NCI-H1105 (cell line): ENCODE measurements at places on chromosomes 3 and 15.

DNA sequence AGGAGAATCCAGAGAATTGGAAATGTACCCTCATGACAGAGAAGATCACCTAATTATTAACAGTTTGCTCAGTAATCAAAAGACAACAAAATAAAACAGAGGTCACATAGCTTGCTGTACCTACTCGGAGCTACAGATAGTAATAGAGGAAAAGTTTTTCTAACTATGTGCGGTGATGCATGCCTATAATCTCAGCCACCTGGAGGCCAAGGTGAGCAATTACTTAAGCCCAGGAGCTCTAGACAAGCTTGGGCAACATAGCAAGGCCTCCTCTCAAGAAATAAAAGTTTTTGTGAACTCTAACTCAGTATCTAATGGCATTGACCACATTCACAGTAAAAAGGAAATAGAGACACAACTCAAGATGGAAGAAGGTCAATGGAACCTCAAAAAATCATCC, 243.6 kb downstream of the ATP8B4 start:
- no peak for DNase-seq

DNA sequence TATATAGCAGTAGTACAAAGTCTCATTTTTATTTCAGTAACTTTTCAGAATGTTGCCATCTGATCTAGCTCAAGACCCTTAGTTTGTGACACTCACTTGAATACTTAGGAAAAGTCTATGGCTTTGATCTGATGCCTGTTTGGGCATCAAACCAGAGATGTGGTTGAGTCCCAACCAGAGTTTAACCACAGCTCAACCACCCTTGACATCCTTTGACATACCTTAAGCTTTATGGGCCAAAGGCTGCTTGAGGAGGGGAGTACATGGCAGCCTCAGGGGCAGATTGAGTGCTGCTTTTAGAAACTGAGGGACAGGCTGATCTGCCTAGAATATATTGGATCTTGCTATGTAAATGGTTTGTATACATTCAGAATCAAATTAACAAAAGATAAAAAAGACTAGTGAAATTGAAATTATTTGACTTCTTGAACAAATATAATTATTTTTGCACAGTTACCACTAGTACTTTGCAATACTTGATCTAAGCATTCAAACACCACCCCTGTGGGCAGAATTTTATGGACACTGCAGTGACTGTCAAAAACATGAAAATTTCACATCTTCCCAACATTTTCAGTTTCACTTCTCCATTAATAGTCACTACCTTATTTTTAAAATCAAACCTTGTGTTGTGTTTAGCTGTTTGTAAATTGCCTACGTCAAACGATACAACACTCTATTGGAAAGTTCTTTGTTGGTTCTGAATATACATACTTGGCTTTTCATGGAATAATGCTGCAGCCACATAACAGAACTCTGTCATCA, 199.8 kb downstream of the UBE2E2 start:
- DNase-seq = no peak

DNA sequence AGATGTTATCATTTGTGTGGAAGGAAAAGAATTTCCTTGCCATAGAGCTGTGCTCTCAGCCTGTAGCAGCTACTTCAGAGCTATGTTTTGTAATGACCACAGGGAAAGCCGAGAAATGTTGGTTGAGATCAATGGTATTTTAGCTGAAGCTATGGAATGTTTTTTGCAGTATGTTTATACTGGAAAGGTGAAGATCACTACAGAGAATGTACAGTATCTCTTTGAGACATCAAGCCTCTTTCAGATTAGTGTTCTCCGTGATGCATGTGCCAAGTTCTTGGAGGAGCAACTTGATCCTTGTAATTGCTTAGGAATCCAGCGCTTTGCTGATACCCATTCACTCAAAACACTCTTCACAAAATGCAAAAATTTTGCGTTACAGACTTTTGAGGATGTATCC, 15.1 kb downstream of the KLHL24 start:
- DNase-seq = no peak

DNA sequence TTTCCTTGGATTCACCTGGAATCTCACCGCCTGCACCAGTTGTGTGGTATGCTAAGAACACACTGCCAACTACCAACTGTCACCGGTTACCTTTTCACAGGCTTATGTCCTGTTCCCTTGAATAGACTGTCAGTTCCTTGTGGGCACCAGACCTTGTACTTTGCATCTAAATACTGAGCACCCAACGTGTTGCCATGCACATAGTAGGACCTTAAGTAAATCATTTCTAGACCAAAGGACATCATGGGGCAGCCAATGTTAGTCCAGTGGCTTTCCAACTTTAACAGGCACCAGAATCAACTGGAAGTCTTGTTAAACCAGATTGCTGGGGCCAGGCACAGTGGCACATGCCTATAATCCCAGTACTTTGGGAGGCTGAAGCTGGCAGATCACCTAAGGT, 1.2 kb upstream of the RPAP1 start:
- no peak for DNase-seq

GRCh38 chr3:146052056-146052790, 108.8 kb downstream of the PLOD2 start:
- DNase-seq = no peak

- DNase-seq = no peak
Measured at GRCh38 chr15:60557191-60557618, 78.3 kb upstream of the ICE2 start.

DNA sequence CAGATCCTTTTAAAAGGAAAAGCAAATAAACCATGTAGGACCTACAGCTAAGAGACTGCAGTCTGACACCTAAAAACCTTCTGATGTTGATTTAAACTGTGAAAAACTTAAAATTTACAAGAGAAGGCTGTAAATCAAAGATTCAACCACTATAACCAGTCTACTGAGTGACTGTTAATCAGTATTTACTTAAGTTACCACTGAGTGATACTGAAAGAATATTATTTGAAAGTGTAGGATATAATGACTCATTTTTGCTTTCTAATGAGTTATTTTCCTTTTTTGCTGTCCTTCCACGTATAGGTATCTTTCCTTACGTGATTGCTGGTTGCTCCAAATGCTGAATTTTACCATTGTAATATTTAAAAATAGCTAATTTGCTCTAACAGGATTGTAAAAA, 44.6 kb downstream of the RFX7 start:
- no peak for DNase-seq

GRCh38 chr3:165638034-165638433, 199.2 kb downstream of the BCHE start:
- DNase-seq = no peak

GRCh38 chr3:64163755-64164148, 61.5 kb downstream of the PRICKLE2 start:
- no peak for DNase-seq

DNA sequence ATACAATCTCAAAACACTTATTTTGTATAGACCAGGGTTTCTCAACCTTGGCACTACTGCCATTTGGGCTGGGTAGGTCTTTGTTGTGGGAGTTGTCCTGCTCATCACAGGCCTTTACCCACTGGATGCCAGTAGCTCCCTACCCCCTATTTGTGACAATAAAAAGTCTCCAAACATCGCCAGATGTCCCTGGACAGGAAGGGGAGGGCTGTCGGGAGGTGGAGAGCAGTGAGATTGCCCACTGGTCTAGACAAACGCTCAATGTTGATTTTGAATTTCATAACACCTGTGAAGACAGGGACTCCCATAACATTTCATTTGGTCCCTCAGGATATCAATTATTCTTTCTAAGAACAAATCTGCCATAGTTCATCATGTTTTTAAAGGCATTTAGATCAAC, 151.7 kb upstream of the PTPRG start:
- DNase-seq = no peak

DNA sequence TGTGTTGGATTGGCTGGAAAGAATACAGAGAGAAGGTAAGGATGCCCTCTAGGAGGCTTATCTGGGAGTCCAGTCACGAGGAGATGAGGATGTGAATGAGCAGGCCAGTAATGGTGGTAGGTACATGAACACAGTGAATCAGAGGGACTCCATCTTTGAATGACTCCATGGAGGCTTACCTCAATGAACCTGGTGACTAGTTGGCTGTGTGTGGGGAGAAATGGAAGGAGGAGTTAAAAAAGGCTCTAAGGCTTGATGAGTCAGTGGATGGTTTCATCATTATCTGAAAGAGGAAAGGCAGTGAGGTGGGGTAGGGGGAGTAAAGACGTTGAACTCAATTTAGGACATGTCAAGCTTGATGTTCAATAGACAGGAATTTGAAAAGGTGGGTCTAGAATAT, 61.1 kb downstream of the KCNAB1 start:
- DNase-seq = no peak

DNA sequence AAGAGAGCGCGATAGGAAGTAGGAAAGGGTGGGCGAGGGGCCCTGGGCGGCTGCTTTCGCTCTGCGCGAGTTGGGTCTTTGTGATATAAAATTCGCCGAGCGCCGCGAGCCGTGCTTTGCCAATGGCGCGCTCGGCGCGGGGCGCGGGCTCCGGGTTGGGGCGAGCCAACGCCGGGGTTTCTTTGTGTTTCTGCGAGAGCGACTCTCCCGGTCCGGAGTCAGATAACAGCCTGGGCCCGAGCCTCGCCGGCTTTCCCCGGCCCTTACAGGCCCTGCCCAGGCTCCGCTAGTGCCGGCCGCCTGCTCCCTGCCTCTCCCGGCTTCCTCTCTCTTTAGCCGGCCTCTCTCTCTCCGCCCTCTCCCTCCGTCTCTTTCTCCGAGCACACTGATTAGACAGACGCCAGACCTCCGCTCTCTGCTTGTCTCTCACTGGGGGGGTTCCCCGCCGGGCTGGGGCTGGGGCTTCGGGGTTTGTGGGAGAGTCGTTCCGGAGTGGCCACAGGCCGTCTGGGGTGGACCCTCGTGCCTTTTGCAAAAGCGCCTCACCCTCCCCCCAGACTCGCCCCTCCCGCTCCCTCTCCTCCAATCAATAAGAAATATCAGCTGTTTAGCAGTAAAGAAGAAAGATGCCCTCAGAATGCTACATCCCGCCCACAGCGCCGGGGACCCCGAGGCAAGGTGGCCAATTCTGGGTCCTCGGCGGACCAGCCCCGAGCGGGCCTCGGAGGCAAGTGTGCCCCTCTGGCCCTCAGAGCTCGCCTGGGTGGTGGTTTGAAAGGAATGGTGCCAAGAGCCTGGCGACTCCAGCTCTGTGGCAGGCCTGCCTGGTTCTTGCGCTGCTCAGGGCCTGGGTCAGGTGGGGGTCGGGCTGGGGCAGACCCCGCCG, 2.9 kb downstream of the NR2F2 start:
- DNase-seq = peak; percentile 28
